ENCODE measurements at places on chromosomes 4 and X. TPM values are rescaled to one million over a fixed set of nuclear protein-coding genes. Genes with fewer than 3 reads are reported as not detected.

- no peak for DNase-seq
Observed at GRCh38 chrX:118978451-118978850, 4.0 kb downstream of the LONRF3 start.

GRCh38 chr4:184196730-184197385 lies 20.8 kb downstream of the ENPP6 start:
- no peak for DNase-seq

DNA sequence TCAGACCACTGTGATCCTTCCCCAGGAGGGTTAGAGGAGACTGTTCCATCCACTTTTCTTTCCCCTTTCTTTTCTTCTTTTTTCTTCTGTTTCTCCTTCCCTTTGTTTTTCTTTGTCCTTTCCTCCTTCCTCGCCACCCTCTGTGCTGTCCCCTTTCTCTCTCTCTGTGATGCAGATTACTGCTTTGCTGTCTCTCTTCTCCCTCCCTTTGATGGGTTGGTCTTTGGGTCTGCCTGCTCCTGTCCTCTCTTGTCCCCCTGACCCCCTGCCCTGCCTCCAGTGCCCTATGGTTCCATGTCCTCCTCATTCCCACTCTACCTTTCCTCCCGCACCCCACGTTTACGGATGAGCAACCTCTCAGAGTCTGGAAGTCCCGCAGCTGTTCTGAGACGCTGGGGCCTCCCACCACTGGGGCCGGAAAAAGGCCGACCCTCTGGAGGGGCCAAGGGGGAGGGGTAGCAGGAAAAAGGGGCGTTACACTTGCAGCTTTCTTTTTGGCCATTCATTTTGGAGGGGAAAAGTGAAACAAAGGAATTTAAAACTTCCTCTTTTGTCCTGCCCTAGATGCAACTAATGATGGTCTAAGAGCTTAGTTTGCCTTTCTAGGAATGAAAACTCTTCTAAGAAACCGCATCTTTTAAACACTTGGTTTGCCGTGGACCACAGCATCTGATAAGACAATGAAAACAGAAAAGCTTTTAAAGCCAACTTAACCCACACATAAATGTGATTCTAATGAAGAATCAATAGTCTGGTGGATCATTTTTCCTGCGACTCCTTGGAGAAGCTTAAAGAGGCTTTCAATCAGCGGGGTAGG lies 24.5 kb upstream of the TSR2 start:
- peak; percentile 24 for DNase-seq

DNA sequence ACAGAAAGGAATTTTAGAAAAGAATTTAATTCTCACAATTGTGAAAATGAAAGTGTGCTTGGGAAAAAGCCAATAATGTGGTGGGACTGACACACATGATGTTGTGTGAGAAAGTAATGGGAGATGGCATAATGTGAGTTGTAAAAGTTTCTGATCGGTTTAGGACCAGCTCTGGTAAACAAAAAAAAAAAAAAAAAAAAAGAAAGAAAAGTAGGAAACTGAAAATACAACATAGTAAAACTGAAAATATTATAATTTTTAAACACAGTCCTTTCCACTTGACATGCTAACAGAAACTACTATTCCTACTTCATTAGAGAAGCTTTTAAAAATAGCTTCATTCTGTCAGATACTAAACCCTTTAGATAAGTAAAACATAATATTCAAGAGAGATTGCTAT lies 28.2 kb downstream of the RAP1GDS1 start:
- no peak for DNase-seq

GRCh38 chr4:26936284-26937065 lies 75.8 kb downstream of the STIM2 start:
- DNase-seq, result no peak

DNA sequence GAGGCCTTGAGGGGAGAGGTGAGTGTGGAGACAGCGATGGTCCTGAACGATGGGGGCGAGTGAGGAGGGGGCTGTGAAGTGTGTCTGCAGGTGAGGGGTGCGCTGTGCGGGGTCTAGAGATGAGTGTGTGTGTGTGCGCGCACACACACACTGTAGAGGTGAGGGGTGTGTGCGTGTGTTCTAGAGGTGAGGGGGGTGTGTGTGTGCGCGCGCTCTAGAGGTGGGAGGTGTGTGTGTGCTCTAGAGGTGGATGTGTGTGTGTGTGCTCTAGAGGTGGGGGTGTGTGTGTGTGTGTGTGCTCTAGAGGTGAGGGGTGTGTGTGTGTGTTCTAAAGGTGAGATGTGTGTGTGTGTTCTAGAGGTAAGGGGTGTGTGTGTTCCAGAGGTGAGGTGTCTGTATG lies 574 bp downstream of the BST1 start:
- DNase-seq, result no peak

DNA sequence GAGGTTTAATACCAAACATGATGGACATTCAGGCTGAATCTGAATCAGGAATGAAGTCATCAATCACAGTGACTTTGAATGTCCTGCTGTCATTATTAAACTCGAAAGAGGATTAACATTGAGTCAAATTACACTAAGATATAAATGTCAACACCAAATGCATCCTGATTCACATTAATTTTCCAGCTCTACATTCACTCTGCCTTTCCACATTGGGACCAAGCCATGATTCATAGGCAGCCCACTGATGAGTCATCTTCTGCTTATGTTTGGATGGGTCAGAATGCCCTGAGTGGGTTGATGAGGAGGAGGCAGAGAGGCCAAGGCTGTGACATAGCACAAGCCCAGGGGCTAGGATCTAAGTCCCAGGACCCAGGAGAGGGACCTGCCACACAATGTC lies 247.6 kb upstream of the RPS6KA3 start:
- DNase-seq, result no peak

- no peak for DNase-seq
Observed at GRCh38 chrX:148024425-148025148, 43.5 kb downstream of the FMR1NB start.

DNA sequence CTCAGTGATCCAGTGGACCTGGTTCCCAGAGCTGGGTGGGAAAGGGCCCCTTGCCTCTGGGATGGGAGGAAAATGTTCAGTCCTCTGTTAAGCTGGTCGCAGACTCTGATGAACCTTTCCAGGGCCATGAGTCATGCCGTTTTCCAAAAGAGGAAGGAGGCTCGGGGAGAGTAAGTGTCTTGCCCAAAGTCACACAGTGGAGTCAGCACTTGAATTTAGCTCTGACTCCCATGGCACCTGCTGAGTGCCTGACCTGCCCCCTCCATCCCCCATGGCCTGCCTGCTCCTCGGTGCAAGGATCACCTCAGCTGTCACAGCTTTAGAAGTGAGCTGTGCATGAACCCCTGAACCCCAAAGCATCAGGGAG lies 14.0 kb upstream of the KIAA0232 start:
- no peak for DNase-seq

- no peak for DNase-seq
Observed at GRCh38 chr4:97374526-97374925, 768.8 kb downstream of the STPG2 start.

GRCh38 chrX:103101299-103102042 lies 8.5 kb upstream of the NXF3 start:
- DNase-seq, result no peak

- DNase-seq, result no peak
Observed at GRCh38 chr4:69832326-69833030, 27.5 kb downstream of the SULT1E1 start.

DNA sequence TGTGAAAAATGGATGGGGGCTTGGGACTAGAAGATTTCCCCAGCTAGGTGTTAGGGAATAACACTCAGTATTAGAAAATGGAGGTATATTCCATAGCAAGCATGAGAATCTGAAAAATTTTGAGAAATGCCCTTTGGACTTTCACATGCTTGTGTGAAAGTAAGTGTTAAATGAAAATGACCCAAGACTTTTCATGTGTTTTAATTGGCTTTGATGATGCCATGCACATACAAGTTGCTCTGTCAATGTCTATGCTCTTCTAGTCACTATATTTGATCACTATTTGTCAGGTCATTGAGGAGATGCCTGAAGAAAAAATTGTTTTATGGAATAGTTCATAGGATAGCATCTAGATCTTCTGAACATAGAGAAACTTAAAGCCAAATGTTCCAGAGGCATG lies 147.6 kb downstream of the SH2D1A start:
- no peak for DNase-seq

DNA sequence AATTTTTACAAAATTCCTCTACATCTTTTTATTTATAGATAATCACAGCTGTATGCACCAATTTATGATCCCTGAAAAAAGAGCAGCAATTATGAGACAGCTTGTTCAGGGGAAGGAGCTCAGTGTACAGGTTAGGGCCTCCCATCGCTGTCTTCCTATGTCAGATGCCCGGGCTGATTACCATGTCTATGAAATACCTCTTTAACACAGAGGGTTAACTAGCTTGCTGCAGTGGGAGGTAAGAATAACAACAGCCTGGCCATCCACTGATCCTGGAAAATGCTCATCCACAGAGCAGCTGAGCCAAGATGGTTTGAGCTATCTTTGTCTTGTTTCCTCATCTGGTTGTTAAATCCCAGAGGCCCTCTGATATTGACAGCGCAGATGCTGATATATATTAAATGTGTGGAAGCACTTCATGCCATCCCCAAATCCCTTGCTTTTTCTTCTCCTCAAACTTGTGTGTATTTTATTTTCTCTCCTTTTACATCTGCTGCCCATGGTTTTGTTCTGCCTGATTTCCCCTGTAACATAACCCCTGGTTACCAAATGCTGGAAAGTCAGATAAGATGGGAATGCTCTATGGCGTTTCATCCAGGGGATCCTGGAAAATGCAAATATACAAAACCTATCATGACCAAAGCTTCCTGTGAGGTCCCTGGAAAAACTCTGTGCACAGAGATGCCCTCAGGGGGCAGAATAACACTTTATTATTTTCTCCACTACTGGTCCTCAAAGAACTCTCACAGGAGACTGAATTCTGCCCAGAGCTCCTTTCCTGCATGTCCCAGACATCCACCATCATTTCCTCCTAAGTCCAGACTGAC lies 85.8 kb upstream of the PUDP start:
- no peak for DNase-seq

DNA sequence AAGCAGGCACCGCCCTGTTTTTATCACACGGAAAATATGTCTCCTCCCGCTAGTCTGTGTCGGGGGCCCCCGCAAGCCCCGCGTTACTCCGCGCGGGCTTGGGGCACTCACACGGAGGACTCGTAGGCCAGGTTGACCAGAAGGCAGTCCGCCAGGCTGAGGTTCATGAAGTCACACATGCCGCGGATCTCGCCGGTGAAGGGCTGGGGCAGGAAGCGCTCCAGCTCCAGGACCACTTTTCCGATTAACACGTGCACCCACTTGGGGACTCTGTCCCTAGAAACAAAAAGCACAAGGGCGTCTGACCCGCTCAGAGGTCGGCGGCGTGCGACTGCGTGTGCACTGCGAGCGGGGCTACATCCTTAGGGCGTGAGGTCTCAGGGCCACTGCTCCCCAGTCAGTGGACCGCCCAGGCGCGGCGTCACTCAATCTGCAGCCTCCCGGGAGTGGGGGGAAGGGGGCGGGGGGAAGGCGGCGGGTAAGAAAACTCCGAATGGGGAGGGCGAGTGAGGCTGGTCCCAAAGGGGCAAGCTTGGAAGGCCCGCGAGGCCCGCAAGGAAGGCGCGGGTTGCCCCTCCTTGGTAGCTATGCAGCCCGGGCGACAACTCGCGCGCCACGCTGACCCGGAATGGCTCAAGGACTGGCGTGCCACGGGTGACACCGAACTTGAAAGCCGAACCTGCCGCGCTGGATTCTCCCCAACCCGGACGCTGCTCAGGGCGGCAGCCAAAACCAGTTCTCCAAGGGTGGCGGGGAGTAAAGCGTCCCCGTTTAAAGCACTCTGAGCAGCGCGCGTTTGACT lies 722 bp downstream of the NAAA start:
- peak; percentile 50 for DNase-seq

DNA sequence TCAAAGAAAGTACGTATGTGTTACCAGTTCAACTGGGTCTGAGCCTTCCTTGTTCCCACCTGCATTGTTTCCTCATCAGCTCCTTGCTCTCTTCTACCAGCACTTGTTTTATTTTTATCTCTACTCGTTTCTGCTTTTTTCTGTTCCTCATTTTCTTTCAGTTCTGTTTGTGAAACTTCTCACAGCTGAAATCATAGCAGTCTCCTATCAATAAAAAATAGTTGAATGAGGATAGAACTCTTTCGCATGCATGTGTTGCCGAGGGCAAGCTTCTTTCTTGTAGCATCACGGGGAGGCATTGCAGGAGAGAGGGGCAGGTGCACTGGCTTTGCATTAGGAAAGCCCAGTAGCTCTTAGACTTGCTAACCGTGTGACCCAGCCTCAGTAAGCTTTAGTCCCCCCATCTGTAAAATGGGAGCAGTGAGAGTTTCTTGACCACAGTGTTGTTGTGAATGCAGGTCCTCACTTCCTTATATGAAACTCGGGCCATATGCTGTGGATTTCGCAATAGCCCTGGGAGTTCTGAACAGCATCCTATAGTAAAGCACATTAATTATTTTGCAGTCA lies 24.7 kb downstream of the OFD1 start:
- no peak for DNase-seq

GRCh38 chr4:20020056-20020455 lies 231.6 kb upstream of the SLIT2 start:
- no peak for DNase-seq

- no peak for DNase-seq
Observed at GRCh38 chr4:181523973-181524372, 719.2 kb upstream of the TENM3 start.

DNA sequence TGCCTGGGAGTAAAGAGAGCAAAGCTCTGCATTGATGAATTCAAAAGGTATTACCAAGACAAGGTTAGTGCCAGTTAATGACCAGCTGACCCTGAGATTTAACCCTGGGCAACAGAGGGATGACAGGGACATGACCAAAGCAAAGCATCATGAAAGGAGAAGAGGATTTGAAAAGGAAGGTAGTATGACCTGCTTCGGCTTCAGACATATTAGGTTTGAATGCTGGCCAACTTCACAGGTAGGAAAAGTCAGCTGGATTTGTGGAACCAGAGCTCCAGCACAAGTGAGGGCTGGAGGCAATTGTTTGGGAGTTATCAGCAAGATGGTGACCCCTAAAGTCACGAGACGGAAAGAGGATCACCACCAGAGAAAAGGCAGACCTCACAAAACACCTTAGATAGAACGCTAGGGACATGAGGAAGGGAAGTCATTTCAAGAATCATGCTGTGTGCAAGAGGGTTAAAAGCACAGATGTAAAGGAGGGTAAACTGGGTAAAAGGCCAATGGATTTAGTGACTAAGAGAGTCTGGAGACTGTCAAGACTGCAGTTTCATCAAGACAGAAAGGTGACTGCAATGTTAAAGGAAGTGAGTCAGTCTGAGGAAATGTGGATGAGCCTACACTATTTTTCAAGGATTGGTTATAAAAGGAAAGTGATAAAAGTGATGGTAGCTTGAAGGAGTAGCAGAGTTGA lies 45.6 kb downstream of the SH3RF1 start:
- DNase-seq, result no peak

GRCh38 chrX:7159149-7159861 lies 11.4 kb upstream of the PUDP start:
- DNase-seq, result no peak

Gene SSX4B
- not detected for total RNA-seq

Gene VSIG4
- total RNA-seq, result not detected

Gene NOX1
- not detected for total RNA-seq

Gene CSAG3
- 5.5 TPM for total RNA-seq

Gene DOCK11
- 10.9 TPM for total RNA-seq

Gene DSPP
- not detected for total RNA-seq

Gene IL21
- not detected for total RNA-seq

Gene BCORL1
- total RNA-seq, result 34.0 TPM

All from endothelial cell (in vitro differentiated cells).